ENCODE measurements at places on chromosomes 12 and 14.

- no peak for DNase-seq
Measured at GRCh38 chr14:77039285-77040058, 11.0 kb upstream of the IRF2BPL start.

GRCh38 chr12:85951823-85952222, 77.7 kb downstream of the NTS start:
- DNase-seq, result no peak

DNA sequence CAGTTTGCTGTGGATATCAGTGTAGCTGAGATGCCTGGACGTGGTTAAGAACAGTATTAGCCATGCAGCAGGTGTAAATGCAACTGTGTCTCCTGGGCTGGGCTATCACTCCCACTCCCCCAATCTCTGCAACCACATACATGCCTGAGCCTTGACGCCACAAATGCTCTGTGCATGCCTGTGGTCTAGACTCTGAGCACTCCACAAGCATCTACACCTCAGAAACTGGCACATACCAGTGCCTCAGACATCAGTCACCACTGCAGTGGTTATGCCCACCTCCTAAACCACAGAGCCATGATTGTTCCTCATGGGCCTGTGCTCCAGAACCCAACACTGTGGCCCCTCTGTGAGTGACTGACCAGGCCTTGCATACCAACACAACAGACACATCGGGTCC, 226.8 kb upstream of the ALG10 start:
- no peak for DNase-seq

GRCh38 chr12:130700492-130701401, 15.4 kb downstream of the RIMBP2 start:
- no peak for DNase-seq

- no peak for DNase-seq
Measured at GRCh38 chr12:74980510-74980909, 229.1 kb downstream of the KCNC2 start.

DNA sequence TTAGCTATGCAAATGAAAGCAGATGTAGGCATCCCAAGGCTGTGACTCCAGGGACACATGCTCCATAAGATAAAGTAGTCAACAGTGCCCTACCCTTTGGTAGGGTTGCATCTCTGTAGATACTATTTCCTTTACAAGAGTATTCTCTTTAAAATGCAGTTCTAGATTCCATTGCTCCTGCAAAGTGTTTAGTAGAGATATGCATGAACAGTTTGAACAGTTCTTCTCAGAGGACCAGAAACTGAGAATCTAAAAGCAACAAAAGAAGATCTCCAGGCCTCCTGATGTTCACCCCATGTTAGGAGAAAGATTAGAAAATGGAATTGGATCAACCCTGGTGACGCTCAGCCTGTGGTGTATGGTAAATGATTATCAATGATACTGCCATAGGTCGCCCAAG, 121.2 kb downstream of the KCNK10 start:
- DNase-seq, result no peak

- DNase-seq, result no peak
Measured at GRCh38 chr12:112342587-112342986, 39.6 kb downstream of the HECTD4 start.

GRCh38 chr12:111440152-111440551, 34.4 kb downstream of the SH2B3 start:
- DNase-seq, result no peak

GRCh38 chr12:19957308-19958125, 410.8 kb upstream of the PDE3A start:
- DNase-seq, result no peak

GRCh38 chr12:9347328-9348127, 139.3 kb upstream of the PZP start:
- DNase-seq, result no peak

DNA sequence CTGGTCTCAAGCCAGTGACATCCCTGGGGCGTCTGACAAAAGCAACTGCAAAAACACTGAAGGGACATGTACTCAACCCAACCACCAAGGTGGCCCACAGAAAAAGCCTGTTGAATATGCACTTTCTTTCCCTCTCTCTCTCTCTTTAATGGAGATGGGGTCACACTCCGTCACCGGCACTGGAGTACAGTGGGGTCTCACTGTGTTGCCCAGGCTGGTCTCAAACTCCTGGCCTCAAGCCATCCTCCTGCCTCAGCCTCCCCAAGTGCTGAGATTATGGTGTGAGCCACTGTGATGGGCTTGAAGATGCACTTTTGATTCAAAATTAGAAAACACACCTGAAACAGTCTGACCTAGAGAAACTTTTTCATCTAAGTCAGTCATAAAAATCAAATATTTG, 7.2 kb upstream of the CD27 start:
- no peak for DNase-seq

- no peak for DNase-seq
Measured at GRCh38 chr12:94098466-94098865, 49.9 kb upstream of the PLXNC1 start.

Measured in progenitor cell of endocrine pancreas (in vitro differentiated cells).